ENCODE measurements at places on chromosomes 6 and 20.
A peak's percentile ranks its signal among the peaks of the same experiment; 100 is the strongest.

DNA sequence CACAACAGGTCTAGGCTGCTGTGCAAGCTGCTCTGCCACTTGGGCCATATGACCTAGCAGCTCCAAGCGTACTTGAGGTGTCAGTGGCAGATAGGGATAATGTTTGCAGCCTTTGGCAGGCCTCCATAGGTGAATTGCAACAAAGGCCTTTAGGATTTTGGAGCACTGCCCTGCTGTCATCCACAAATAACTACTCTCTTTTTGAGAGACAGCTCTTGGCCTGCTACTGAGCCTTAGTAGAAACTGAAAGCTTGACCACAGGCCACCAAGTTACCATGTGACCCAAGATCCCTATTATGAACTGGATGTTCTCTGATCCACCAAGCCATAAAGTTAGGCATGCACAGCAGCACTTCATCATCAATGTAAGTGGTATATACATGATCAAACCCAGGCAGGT is 29.9 kb downstream of the FBXO30 start:
- no peak for DNase-seq

GRCh38 chr6:40393641-40394040 is 193.5 kb downstream of the LRFN2 start:
- DNase-seq: no peak

DNA sequence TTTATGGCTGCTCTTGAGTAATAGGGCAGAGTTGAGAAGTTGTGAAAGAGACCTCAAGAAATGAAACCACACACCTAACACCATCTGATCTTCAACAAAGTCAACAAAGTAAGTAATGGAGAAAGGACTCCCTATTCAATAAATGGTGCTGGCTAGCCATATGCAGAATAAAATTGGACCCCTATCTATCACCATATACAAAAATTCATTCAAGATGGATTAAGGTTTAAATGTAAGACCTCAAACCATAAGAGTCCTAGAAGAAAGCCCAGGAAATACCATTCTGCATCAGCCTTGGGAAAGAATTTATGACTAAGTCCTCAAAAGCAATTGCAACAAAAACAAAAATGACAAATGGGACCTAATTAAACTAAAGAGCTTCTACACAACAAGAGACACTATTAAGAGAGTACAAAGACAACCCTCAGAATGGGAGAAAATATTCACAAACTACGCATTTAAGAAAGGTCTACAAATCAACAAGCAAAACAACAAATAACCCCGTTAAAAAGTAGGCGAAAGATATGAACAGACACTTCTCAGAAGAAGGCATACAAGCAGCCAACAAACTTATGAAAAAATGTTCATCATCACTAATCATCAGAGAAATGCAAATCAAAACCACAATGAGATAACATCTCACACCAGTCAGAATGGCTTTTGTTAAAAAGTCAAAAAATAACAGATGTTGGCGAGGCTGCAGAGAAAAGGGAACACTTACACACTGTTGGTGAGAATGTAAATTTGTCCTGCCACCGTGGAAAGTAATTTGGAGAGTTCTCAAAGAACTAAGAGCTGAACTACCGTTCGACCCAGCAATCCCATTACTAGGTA is 4.0 kb downstream of the MAP3K5 start:
- peak; percentile 67 for DNase-seq

GRCh38 chr6:46626228-46626909 is 26.2 kb downstream of the CYP39A1 start:
- DNase-seq: peak; percentile 67

DNA sequence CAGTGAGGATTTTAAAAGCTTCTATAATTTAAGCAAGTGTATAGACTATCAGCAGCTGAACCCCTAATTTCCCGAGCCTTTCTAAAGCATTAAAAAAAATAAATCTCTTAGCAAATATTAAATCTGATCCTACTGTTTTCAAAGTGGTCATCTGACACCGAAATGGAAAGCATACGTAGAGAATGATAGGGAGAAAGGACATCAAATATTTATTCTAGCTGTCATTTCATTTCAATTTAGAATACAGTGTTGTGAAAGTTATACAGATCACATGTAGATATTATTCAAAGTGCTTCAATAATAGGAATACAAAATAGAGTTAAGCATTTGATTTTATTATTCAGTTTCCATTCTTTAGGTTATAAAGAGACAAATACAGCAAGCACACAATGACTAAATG is 61.9 kb upstream of the PKIB start:
- DNase-seq: no peak

DNA sequence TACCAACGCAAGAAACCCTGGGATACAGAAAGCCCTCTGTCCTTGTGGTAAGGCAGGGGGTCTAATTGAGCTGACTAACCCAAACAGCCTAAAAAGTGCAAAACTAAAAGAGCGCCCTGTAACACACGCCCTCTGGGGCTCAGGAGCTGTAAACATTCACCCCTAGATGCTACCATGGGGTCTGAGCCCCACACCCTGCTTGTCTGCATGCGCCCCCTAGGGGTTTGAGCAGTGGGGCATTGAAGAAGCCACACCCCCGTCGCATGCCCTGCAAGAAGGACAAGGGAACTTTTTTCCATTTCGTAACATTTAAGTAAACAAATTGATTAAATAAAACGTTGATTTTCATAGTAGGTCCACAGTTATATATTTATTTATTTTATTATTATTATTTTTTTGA is 616.9 kb upstream of the MAN1A1 start:
- peak; percentile 33 for DNase-seq

DNA sequence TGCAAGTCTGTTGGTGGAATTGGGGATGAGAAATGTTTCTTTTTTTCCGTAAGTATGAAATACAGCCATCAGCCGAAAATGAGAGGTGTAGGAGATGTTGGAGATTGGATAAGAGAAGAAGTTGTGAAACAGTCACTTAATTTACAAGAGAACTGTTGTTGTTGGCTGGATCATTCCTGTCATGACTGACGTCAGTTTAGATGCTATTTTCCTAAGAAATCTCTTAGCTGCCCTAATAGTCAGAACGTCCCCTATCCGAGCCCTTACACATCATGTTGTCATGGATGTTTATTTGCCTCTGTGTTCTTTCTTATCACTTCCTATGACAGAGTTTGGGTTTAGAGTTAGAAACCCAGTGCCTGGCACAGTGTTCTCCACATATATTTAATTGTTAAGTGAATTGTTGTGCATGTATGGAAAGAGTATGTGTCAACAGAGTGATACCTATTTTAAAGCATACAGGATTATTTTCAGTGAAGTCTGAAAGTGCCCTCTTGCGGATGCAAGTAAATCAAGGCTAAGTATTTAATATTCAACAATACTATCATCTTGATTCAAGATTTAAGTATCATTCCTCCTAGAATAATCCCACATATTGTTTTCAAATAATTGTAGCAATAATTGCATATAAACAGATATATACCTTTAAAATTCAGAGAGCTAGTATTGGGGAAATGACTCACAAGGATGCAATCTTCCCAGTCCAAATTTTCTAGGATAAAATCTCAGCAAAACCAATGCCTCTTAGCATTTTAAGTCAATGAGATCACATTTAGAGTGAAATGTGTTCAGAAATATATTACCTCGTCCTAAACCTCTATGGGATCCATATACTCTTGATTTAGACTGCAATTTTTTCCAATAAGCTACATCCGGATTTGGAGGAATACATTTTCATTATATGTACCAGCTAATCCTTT is 309.9 kb upstream of the NOX3 start:
- DNase-seq: no peak

GRCh38 chr6:56708810-56709597 is 66.3 kb upstream of the DST start:
- DNase-seq: peak; percentile 69

DNA sequence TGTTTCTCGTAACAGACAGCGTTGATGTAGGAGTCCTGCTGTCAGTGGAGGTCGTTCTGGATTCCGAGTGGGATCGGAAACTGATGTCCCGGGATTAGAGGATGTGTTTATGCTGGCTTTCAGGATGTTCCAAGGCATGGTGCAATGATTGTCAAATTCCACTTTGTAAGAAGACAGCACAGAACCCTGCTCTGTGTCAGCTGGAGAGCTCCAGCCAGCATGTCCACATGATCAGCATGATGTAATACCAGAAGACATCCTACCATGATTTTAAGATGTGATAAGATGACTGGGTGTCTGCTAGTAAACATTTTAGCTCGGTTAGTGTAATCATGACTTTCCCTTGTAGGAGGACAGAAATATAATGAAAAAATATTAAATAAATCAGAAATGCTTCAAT is 20.3 kb downstream of the ENPP1 start:
- DNase-seq: no peak

DNA sequence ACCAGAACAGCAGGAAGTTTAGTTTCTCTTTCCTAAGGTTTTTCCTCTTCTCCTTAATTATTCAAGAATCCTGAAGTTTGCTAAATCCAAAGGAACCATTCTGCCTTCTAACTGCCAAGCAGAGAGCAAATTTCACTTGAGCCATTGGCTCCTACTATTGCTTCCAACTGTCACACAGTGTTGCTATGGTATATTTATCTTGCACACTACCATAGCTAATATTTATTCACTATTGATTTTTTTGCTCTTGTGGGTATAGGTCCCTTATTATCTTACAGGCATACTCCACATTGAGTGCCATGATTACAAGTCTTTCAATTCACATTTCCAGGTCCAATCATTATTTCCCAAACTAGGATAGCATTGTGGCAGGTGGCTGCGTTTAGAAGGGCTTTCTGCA is 266.7 kb upstream of the FLRT3 start:
- DNase-seq: no peak

GRCh38 chr6:157622427-157622826 is 200.6 kb upstream of the SNX9 start:
- DNase-seq: no peak

DNA sequence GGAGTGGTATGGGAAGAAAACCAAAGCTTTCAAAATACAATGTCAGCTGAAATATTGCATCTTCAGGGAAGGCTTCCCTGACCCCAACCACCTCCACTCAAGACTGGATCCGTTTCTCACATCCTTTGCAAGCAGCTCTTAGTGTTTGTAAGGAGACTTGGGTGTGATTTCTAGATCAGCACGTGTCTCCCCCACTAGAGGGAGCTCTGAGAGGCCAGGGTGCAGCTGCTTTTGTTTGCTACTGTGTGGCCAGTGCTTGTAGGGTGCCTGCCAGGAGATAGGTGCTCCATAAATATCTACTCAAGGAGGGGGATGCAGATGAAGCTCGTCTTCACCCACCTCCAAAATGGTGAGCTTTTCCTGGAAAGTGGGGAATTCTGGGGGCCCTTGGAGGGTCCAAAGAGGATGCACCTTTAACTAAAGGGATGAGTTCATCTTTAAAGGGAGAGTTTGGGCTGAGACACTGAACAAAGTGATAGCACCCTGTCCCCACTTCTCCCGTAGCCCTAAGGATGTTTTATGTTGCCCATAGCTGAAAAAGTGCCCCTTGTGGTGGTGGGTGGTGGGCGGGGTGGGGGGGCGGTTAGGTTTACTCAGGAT is 52.6 kb upstream of the MAFB start:
- peak; percentile 85 for DNase-seq

- DNase-seq: no peak
These were observed 68.3 kb upstream of the BTBD3 start for GRCh38 chr20:11849270-11849915.

DNA sequence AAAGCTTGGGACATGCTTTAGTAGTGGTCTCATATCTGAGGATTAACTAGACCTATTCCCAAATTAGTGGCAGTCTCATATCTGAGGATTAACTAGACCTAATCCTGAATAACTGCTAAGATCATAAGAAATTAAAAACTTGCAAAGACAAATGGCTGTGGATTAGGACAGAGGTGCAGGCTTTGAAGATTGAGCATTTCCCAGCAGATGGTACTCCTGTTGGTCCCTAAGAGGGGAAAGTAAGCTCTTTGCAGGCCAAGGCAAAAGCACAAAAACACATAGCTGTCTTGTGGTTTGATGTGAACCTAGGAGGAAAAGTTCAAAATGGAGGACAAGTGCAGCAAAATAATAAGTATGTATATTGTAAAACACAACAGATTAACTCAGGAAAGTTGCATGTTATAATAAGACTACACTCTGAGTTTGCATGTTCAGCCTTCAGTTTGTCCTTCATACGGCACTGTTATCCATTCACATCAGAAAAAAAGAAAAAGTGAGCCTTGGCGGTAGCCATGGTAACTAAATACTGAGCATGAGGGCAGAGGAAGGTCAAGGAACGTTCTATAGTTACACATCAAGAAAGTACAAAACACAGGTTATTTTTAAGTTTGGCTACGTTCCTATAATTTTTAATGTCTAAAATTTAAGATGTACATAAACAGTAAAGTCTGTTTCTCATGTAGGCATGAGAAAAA is 62.8 kb downstream of the FILIP1 start:
- DNase-seq: no peak

DNA sequence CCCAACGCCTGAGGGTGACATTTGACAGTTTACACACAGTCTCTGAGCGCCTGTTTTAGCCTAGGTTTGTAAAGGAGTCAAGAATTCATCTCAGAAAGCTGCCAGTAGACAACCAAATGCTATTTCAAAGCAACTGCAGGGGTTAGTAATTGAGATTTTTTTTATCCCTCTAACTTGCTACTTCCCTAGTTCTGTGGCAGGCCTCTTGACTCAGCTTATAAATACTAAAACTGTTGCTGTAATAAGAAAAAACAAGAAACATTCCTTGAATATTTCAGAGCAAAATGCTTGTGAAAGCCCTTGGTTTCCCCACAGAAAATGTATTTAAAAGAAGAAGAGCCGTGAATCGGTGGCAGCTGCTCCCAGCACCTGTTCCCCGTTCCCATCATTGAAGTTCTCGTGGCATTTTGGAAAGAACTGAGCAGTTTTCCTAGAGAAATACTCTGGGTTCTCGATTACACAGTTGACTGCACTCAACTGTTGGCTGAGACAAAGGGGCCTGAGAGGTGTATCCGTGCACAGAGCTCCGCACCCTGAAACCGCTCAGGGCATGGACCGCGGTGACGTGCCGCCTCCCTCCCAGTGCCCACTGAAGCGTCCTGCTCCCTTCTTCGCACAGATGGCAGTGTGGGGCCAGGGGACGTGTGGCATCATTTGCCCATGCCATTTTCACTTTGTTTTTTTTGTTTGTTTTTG is 20.9 kb downstream of the DLL1 start:
- no peak for DNase-seq

DNA sequence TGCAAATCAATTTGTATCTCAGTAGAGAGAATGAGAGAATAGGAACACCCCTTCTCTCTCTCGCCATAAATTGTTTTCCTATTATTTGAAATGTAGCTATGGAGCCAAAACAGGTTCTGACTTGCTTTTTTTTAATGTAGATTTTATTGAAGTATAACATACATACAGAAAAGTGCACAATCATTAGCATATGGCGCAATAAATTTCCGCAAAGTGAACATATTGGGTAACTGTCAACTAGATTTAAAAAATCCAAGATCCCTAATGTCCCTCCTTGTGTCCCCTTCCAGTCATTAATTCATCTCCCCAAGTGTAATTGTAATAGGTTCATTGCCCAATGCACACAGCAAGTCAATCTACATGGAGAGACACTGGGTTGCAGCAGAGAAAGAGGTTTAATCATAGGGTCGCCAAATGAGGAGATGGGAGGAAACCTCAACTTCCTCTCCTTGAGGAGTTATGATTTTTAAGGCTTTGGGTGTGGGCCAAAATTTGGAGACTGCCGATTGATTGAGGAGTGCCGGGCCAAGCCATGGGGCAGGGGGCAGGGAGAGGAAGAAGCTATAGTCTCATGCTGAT is 43.3 kb upstream of the TGM3 start:
- DNase-seq: no peak
